Left cardiac atrium (tissue), 4 donors: ENCODE measurements at places on chromosomes 11 and 22. TPM values are rescaled to one million over a fixed set of nuclear protein-coding genes. Genes with fewer than 3 reads are reported as not detected.
A peak's percentile ranks its signal among the peaks of the same experiment; 100 is the strongest.

Gene SCUBE1
- total RNA-seq = 0.97 TPM

Gene RCOR2
- 2.3 TPM for total RNA-seq

- no peak for DNase-seq
Observed at GRCh38 chr11:69705901-69706787, 2.3 kb upstream of the FGF19 start.

Gene OR52H1
- total RNA-seq = not detected

Gene DCDC1
- 0.15 TPM for total RNA-seq

Gene CACNA1I
- 0.03 TPM for total RNA-seq

Gene FAM227A
- total RNA-seq = 0.68 TPM

DNA sequence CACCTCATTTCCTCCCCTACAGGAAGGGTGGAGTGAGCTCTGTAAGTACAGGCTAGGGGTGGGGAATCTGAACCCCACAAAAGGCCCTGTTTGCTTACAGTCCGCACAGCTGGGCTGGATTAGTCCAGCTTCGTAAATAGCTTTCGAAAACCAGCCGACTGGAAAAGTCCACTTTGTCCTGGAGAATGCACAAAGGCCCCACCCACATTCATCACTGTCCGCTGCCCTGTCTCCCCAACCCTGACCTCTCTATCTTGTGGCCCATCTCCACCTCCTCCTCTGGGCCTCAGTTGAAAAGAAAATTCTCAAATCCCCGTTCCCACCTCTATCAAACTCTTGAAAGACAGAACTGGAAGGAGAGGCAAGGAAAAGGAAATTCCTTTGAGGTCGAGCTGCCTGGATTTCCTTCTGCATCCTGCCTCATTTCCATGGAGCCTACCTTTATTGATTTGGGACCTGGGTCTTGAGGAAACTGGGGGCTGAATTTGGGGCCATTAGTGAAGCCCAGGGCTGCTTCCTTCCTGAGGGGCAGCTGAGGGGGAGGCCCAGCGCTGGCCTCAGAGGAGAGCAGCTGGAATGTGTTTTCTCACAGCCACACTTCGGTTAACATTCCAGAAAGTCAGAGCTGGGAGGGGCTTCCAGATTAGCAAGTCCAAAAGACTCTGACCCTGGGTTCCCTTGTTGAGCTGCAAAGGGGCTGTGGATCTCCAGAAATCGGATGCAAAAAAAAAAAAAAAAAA, 147.6 kb downstream of the FBXO7 start:
- peak; percentile 58 for DNase-seq

- DNase-seq = no peak
Observed at GRCh38 chr11:30282289-30282631, 40.6 kb upstream of the ARL14EP start.

Gene C11orf87
- total RNA-seq = not detected

Gene OR5P2
- total RNA-seq = not detected

Gene WNT7B
- total RNA-seq = not detected

DNA sequence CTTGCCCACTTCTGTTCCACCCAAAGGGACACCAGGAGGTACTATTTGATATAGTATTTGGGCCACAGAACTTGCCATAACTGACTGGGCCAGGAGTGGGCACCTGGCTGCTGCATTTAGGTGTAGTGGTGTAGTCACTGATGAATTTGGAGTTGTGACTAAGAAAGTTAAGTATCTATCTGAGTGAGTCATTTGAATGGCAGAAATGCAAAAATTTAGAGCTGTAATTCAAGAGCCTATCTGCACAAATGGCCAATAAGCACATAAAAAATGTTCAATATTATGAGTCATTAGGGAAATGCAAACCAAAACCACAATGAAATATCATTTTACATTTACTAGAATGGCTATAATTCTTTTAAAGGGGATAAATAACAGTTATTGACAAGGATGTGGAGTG, 14.7 kb downstream of the GLYATL2 start:
- no peak for DNase-seq

Gene DDI1
- not detected for total RNA-seq

DNA sequence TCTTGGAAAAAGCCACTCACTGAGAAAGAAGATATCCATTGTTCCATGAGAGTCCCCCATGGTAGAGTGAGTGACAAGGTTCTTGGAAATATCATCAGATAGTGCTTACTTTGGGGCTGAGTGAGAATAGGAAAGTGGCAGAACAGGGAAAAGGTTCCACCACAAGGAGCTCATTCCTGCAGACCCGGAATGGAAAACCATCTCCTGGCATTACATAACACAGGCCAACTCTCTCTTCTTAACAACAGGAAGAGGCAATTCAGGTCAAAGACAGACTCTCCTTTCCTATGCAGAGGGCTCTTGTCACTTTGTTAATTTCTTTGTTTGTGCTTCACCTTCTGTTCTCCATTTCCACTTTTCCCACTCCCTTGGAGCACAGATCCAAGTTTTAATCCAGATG, 259.7 kb downstream of the KIRREL3 start:
- no peak for DNase-seq

GRCh38 chr11:103699216-103699615, 337.2 kb upstream of the DDI1 start:
- no peak for DNase-seq

DNA sequence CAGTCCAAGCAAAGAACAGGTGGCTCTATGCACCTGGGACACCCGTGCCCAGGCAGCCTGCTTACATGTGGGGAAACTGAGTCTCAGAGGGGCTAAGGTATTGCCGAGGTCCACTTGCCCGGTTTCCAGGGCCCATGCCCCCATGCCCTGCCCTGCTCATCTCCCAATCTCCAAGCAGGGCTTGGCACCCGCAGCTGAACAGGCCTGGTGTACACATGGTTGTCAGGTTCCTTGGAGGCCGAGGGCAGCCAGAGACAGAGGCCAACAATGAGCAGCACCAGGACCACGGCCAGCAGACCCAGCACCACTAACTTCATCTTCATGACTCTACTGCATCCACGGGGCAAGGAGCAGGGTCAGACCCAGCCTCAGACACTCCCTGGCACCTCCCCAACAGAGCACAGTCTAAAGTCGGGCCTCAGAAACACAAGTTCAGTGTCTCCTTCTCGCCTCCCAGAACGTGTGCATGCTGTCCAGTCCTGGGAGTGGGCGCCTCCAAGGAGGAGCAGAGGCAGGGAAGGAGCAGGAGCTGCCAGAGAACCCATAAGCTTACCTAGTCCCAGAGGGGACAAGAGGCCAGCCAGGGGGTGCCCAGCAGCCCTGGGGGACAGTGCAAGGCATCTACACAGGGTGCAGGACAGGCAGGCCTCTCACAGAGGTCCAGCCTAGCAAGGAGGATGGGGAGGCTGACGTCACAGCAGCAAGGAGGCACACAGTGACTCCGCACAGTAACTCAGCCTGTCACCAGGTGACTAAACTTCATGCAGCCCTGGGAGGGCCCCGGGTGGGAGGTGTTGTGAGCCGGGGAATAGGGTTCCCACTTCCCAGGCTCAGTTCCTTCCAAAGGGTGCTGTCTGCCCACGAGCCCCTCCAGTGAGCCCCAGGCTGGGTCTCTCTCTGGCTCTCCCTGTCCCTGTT, 20.2 kb upstream of the RGL4 start:
- no peak for DNase-seq

GRCh38 chr11:42825598-42825997, 486.2 kb upstream of the API5 start:
- DNase-seq = no peak

DNA sequence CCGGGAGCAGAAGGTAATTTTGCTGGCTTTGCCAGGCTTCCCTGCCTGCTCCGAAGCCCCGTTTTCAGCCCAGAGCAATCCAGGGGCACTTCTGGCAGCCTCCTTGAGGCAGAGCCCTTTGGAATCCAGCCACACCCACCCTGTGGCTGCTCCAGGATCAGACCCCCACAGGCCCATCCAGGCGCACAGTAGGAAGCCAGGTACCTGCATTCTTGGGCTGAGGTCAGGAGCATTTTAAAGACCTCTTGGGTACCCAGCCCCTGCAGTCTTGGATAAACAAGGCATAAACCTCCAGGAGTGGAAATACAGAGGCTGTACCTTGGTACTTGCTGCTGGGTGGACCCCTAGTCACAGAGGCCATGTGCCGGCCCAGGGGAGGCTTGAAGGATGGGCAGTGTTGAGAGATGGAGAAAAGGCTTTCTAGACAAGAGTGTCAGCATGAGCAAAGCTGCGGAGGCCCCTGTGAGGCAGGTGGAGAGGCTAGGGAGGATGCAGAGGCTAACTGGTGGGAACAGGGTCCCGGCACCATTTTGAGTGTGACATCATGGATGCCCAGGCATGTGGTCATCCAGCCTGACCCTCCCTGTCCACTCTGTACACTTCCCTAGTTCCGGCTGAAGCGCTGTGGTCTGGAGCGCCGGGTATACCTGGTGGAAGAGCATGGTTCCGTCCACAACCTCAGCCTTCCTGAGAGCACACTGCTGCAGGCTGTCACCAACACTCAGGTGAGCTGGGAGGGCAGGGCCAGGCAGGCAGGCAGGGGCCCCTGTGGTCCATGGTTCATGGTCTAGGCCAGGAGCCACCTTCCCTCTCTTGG, 3.9 kb downstream of the MUS81 start:
- DNase-seq = no peak

Gene HORMAD2
- total RNA-seq = not detected

GRCh38 chr22:35128637-35129036, 62.7 kb downstream of the ISX start:
- DNase-seq = no peak

GRCh38 chr11:115049796-115050195, 371.5 kb downstream of the NXPE2 start:
- DNase-seq = no peak

Gene CARD18
- total RNA-seq = not detected

DNA sequence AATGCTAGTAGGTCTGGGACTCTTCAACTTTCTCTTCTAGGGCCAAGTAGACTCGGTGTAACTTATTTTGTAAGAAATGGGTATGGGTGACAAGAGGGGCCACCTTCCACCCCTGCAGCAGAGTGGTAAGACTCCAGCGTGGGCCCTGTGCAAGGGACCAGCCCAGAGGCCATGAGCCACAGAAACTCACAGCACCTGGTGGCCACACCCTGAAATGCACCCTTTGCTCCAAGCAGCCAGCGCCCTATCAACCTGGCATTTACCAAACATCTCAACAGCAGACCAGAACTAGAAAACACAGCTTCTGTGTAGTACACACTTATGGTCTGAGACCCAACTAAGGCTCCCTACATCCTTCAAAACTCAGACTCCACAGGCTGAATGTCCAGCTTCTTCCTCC, 5.7 kb downstream of the CDCA5 start:
- DNase-seq = no peak
